ENCODE measurements at places on chromosomes 1 and 21. TPM values are rescaled to one million over a fixed set of nuclear protein-coding genes. Genes with fewer than 3 reads are reported as not detected.

GRCh38 chr1:101451888-101452287 lies 215.1 kb downstream of the S1PR1 start:
- H3K27ac ChIP-seq: no peak overlapping the region
- no peak overlapping the region for H3K4me3 ChIP-seq
- no peaks in the 10 kb centered on the region for H3K27me3 ChIP-seq

DNA sequence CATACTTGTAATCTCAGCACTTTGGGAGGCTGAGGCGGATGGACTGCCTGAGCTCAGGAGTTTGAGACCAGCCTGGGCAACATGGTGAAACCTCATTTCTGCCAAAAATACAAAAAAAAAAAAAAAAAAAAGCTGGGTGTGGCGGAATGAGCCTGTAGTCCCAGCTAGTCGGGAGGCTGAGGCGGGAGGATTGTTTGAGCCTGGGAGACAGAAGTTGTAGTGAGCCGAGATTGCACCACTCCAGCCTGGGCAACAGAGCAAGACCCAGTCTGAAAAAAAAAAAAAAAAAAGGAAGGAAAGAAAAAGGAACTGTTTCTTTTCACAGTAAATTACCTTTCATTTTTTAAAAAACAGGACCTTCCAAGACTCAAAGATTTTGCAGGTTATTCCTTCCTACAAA lies 29.5 kb downstream of the LIN9 start:
- no peaks in the 10 kb centered on the region for H3K27me3 ChIP-seq
- H3K4me1 ChIP-seq: no peaks in the 10 kb centered on the region
- H3K27ac ChIP-seq: no peak overlapping the region
- no peak for DNase-seq
- H3K4me3 ChIP-seq: no peak overlapping the region

DNA sequence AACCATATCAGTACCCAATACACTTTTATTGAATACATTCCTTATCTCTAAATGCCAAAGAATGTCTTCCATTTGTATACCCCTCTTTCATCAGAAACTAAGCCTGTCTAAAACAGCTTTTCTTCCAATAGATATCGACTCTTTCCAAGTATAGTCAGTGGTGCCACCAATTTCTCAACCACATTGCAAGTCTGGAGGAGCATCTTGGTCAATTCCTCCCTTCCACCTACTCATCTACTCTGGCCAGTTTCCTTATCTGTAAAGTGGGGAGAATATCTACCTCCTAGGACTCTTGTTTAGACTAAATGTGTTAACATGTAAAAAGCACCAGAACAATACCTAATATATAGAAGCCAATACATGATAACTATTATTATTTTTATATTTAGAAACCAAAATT lies 28.5 kb upstream of the FGGY start:
- no peak for DNase-seq
- H3K27me3 ChIP-seq: no peaks in the 10 kb centered on the region
- no peaks in the 10 kb centered on the region for H3K36me3 ChIP-seq
- no peaks in the 10 kb centered on the region for H3K4me1 ChIP-seq

- H3K4me1 ChIP-seq: no peaks in the 10 kb centered on the region
- no peaks in the 10 kb centered on the region for H3K27me3 ChIP-seq
- no peaks in the 10 kb centered on the region for H3K36me3 ChIP-seq
- no peak overlapping the region for H3K27ac ChIP-seq
- H3K4me3 ChIP-seq: no peak overlapping the region
- DNase-seq: no peak
These were observed 13.5 kb downstream of the MORN1 start for GRCh38 chr1:2377751-2378440.

DNA sequence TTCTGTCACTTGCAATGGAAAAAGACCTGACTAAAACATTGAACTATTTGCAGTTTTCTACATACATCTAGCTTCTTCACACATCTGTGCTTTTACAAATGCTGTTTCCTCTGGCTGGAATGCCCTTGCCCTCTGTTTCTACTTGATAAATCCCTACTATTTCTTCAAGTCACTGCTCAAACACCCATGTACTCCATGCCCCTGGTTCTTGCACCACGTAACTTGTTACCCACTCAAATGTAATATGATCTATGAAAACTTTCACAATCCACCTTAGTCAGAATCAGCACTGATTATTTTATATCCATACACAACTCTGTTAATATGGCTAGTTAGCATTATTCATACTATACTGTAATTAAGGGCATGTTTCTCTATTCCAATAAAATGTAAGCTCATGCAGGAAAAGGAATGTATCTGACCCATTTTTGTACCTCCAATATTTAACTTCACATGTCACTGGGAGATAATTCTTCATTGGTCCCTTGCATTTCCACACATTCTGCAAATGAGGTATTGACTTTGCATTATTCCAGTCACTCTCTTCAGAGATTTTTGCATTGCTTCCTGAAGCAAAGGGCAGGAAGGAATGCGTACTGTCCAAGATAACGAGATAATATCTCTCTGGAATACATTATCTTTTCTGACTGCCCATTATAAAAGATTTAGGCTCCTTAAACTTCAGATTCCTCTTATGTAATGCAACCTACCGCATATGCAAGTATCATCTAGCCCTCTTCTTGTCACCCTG lies 158.3 kb downstream of the COL24A1 start:
- no peak for DNase-seq
- no peaks in the 10 kb centered on the region for H3K36me3 ChIP-seq
- H3K27me3 ChIP-seq: no peaks in the 10 kb centered on the region
- no peaks in the 10 kb centered on the region for H3K4me1 ChIP-seq
- no peak overlapping the region for H3K27ac ChIP-seq

DNA sequence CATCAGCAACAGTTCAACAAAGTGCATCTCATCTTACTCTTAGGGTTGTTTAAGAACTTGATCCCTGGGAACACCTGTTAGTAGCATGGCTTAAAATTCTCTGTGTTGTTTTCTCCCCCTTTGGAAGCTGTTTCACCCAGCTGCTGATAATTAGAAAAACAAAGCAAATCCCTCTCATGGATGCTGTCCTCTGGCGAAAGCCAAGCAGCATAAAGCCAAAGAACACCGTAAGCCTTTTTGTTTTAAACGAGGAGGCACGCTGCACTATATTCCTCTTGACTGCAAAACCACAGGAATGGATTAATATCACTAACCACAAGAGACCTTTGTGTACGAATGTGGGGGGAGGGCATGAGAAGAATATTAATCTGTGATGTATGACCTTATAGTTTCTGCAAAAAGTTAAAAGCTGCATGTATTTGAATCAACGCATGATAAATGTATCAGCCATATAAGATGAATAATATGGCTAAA lies 923.2 kb downstream of the LTN1 start:
- no peak overlapping the region for H3K27ac ChIP-seq
- no peak overlapping the region for H3K4me3 ChIP-seq

GRCh38 chr1:207306603-207307002 lies 14.9 kb upstream of the CD55 start:
- H3K27ac ChIP-seq: no peak overlapping the region
- no peak for DNase-seq
- no peak overlapping the region for H3K4me3 ChIP-seq
- no peaks in the 10 kb centered on the region for H3K27me3 ChIP-seq

DNA sequence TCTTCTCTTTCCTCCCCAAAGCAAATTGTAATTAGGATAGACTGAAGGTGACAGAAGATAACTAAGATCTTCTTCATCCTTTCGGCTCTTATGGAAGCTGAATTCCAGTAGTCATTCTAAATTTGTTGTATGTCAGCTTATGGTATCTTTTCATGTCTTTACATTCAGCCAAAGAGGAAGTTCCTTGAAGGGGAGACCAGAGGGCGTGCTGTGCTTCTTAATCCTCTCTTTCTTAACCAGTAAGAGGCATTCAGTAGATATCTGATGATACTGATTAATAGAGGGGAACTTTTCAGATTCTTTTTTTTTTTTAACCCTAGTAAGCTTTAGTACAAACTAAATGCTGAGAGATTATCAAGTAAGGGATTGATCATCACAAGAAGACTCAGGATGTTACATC lies 102.3 kb downstream of the OSBPL9 start:
- no peaks in the 10 kb centered on the region for H3K4me1 ChIP-seq
- no peak for DNase-seq
- no peaks in the 10 kb centered on the region for H3K27me3 ChIP-seq
- no peak overlapping the region for H3K27ac ChIP-seq

GRCh38 chr1:246753670-246754535 lies 29.7 kb downstream of the SCCPDH start:
- no peaks in the 10 kb centered on the region for H3K36me3 ChIP-seq
- H3K27ac ChIP-seq: no peak overlapping the region
- DNase-seq: peak; percentile 70
- no peak overlapping the region for H3K4me3 ChIP-seq

- H3K27me3 ChIP-seq: no peaks in the 10 kb centered on the region
- no peak overlapping the region for H3K4me3 ChIP-seq
- peaks cover 1% of the 10 kb centered on the region for H3K36me3 ChIP-seq
- no peak overlapping the region for H3K27ac ChIP-seq
These were observed 20.2 kb downstream of the SLC30A10 start for GRCh38 chr1:219908170-219908569.

DNA sequence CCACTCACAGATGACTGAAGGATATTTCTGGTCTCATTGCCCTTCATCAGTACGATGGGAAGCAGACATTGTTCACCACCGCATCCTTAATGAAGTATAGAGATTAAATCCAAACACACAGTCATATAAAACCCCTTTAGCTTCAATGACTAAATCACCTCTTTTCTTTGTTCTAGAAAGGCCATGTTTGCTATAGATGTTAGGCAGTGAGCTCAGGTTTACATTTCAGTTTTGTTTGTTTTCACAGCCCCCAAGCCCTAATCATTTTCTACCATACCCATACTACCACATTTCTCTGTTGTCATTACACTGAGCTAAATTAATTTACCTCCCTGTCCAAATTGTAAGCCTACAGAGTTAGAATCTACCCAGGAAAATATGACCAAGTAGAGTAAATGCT lies 385.1 kb downstream of the NTNG1 start:
- H3K36me3 ChIP-seq: no peaks in the 10 kb centered on the region
- no peak overlapping the region for H3K27ac ChIP-seq
- no peak for DNase-seq
- H3K4me1 ChIP-seq: no peaks in the 10 kb centered on the region
- no peak overlapping the region for H3K4me3 ChIP-seq
- H3K27me3 ChIP-seq: no peaks in the 10 kb centered on the region

DNA sequence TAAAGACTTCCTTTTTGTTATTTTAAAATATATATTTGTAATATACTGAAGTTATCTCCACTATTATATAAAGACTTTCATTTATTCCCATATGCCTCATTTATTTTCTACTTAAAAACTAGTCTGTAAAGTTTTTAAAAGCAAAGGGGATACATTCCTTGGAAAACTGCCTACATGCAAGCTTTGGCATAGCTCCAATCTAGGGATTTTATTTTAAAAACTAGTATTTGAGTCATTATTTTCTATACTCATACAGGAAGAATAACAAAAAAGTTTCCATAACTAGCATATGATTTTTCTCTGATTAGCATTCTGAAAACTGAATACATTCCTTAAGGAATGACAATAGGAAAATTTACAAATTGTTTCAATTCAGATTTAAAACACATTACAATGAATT lies 88.9 kb downstream of the COL24A1 start:
- H3K27me3 ChIP-seq: no peaks in the 10 kb centered on the region
- H3K4me3 ChIP-seq: no peak overlapping the region
- no peaks in the 10 kb centered on the region for H3K4me1 ChIP-seq
- H3K27ac ChIP-seq: no peak overlapping the region
- no peaks in the 10 kb centered on the region for H3K36me3 ChIP-seq

- H3K4me1 ChIP-seq: peaks cover 3% of the 10 kb centered on the region
- DNase-seq: no peak
- no peaks in the 10 kb centered on the region for H3K36me3 ChIP-seq
- no peak overlapping the region for H3K27ac ChIP-seq
- H3K4me3 ChIP-seq: no peak overlapping the region
These were observed 13.0 kb upstream of the KLHDC8A start for GRCh38 chr1:205369701-205370123.

- H3K4me3 ChIP-seq: no peak overlapping the region
- no peaks in the 10 kb centered on the region for H3K4me1 ChIP-seq
These were observed 24.7 kb upstream of the DNASE2B start for GRCh38 chr1:84373436-84374141.

DNA sequence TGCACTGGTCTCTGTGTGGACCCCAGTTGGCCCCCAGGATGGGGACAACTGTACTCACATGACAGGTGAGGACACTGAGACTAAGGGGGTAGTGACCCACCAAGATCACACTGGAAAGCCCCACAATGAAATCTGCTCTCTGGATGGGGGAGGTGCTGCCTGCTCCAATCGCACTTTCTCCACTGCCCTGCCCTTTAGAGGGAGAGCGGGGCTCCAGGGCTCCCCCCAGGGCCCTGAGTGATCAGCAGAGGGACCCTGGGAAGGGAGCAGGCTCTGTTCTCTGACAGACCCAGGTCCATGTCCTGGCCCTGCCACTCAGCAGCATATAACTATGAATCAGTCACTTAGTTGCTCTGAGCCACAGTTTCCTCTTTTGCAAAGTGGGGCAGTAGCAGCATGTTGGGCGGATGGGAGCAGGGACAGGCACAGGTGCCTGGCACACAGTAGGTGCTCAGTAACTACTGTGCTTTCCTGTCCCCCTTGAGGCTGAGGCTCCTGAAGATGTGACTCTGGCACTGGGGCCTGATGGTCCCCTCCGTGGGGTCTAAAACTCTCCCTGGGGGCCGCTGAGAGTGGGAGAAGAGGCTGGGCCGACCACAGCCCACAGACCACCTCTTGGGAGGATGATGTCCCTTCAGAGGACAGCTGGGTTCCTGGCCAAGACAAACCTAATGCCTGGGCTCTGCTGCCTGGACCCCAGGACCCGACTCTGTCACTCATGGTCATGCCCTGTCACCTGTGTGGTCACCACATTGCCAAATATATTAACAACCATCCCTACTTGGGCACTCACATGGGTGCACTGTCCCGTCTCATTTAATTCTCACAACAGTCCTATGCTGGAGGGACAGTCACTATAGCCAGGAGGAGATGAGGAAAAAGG lies 222.7 kb downstream of the PTPRU start:
- H3K27ac ChIP-seq: no peak overlapping the region
- no peak for DNase-seq
- peaks cover 2% of the 10 kb centered on the region for H3K27me3 ChIP-seq
- H3K4me1 ChIP-seq: no peaks in the 10 kb centered on the region
- H3K36me3 ChIP-seq: no peaks in the 10 kb centered on the region

GRCh38 chr1:221138516-221138915 lies 259.3 kb downstream of the HLX start:
- H3K4me3 ChIP-seq: no peak overlapping the region
- H3K27ac ChIP-seq: no peak overlapping the region
- H3K36me3 ChIP-seq: no peaks in the 10 kb centered on the region
- DNase-seq: no peak

DNA sequence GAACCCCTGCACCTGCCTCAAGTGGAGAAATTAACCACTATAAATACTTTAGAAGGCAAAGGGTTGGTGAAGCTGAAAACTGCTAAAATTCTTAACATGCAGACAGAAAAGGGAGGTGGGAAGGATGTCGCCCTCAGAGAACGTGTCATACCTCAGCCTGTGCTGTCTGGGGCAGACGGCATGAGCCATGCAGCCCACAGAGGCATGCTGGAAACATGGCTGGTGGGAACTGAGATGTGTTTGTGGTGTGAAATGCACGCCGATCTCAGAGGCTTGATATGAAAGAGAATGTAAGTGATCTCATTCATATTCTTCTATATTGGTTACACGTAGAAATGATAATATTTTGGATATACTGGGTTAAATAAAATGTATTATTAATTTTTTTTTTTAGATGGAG lies 16.3 kb downstream of the AGPAT3 start:
- DNase-seq: no peak
- H3K27ac ChIP-seq: no peak overlapping the region
- no peaks in the 10 kb centered on the region for H3K27me3 ChIP-seq
- no peaks in the 10 kb centered on the region for H3K36me3 ChIP-seq

Gene SERTAD4
- total RNA-seq: under 0.01 TPM

Gene MIXL1
- 0.05 TPM for total RNA-seq

Gene MUL1
- 17.1 TPM for total RNA-seq

Gene NIT1
- 17.8 TPM for total RNA-seq

Gene IGFN1
- total RNA-seq: 0.14 TPM

Gene AMPD1
- total RNA-seq: not detected

Gene BEST4
- total RNA-seq: 0.05 TPM

Data from liver (tissue), 10 donors.